ENCODE measurements at places on chromosomes 7 and 10.

DNA sequence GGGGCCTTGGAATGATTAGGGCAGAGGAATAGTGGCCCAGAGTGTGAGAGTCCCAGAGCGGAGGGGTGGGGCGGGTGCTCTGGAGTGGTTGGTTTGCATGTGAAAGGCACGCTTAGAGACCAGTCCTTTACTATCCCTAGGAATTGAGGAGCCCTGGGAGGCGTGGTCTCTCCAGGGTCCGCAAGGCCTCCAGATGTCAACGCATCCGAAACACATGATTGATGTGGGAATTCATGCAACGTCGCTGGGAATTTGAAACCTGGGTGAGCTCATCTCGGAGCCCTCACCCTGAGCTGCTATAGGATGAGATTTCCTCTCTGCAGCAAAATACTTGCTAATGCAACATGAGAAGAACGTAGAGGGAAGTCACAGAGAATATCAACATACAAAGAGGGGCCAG lies 51.2 kb downstream of the NPTX2 start:
- no peak for DNase-seq

GRCh38 chr10:76089556-76090180 lies 658.2 kb downstream of the LRMDA start:
- no peak for DNase-seq

DNA sequence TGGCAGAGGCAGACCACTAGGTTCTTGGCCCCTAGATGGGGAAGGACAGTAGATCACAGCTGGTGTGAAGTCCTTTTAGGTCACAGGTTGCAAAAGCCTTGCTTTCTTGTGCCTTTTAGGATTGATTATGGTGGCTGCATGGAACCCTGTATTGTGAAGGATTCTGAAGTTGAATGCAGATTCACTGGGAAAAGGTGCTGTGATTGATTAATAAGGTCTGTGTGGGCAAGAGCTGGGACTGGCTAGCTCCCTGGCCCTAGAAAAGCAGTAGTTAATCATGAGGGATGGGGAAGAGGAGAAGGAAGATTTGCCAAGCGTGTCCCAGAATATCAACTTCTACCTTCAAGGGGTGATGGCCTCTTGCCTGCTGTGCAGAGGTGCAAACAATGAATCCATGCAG lies 105.5 kb downstream of the CDH23 start:
- no peak for DNase-seq

GRCh38 chr10:62264702-62265436 lies 3.8 kb downstream of the RTKN2 start:
- no peak for DNase-seq

DNA sequence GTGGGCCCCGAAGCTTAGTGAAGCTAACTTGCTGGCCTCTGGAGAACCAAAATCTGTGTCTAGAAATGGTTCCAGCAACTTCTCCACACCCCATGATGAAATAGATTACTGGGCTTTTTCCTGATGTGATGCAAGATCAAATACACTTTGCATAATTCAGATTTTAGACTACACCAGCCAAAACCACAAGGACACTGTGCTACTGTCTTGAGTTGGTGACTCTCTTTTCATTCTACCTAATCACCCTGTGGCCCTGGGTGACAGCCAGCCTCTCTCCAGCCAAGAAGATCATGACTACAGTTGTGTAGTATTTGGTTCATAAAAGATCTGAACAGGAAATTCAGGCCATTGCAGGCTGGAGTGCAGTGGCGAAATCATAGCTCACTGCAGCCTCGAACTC lies 22.2 kb downstream of the AZGP1 start:
- DNase-seq, result no peak

DNA sequence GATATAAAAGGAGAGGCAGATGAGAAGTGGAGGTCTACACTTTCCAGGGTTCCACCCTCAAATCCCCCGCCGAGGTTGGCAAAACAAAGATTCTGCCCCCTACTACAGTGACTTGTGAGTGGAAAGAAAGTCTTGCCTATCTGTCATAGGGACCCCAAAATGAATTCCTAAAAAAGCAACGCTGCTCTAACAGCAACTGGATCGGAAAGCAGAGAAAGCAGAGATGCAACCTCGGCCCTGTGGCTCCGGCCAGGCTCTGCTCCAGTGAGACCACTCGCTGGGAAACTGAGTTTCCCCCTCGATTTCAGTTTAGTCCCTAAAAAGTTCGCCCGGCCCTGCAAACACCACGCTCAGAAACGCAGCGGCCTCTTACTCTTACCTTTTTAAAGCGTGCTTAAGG lies 297.9 kb upstream of the NFE2L3 start:
- DNase-seq, result no peak

DNA sequence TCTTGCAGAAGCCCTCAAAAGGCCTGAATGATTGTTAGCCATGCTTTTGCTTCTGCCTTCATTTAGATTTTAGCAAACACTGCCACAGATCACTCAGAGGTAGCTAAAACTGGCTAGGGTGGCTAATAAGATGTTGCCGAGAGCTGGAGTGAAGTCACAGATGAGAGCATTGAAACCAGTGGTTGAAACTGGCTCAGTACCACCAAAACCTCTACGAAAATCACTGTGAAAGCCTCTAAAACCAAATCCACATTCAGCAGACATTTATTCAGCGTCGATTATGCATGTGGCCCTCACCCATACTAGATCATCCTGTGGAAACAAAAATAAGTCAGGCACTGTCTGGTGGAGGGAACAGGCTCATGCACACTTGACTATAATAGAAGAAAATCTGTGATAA lies 50.8 kb downstream of the PIK3CG start:
- DNase-seq, result no peak

DNA sequence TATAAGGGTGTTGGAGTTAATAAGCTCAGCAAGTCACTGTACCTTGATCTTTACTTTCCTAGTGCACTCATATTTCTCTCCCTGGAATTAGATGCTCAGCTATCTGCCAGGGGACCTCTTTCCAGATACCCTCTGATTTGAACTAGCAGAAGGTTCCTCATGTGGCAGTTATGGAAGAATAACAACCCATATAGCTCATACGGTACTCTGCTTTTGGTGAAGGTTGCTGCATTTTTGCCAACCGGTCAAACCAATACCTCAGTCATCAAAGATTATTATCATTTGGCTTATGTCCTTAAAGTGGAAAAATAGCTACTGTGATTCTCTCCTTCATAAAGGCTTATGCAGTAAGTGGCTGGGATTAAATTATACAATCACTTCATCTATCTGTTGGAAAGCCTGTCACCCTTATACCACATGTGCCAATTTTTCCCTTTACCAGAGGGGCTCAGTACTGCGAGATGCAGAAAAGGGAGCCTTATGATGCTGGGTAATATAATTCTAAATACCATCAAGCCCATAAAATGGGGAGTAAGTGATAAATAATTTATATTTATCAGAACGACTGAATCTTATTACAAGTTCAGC lies 43.4 kb upstream of the PTER start:
- no peak for DNase-seq

DNA sequence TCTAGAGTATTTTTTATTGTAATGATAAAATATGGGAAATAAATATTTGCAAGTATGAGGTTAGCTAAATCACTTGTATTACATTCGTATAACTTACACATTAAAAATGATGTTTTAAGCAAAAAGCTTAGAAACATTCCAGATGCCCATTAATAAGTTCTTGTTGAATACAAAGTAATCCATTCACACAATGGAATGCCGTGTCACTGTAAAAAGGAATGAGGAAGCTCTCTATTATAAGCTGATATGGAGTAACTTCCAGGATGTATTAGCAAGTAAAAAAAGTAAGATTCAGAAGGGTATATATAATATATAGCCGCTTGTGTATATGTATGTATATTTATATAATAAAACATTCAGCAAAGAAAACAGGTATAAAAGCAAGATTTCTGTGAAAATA lies 412.8 kb upstream of the MTPN start:
- DNase-seq, result no peak

GRCh38 chr7:110889335-110889734 lies 201.6 kb upstream of the LRRN3 start:
- no peak for DNase-seq

DNA sequence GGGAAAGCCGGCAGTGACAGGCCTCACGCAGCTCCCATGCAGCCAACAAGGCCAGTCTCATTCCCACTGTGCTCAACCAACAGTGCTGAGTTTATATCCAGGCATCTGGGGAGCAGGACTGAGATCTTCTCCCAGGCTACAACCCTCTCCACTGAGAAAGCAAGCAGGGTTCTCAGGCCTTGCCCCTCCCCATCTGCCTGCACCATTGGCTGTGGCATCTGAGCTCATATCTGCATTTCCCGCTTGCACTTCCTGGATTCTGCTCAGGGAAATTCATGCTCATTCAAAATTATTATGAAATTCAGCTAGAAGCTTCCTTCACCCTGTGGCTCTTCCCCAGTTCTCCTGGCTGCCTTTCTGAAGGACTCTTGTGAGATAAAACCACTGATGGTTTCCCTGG lies 1029.0 kb downstream of the GRM8 start:
- no peak for DNase-seq

GRCh38 chr10:15352836-15353235 lies 18.3 kb downstream of the FAM171A1 start:
- no peak for DNase-seq

- DNase-seq, result no peak
These were observed 163.1 kb downstream of the UBE2H start for GRCh38 chr7:129789652-129790051.

- no peak for DNase-seq
These were observed 720.5 kb downstream of the GRID1 start for GRCh38 chr10:85645926-85646711.

GRCh38 chr7:36567699-36568451 lies 156.4 kb downstream of the AOAH start:
- no peak for DNase-seq

- DNase-seq, result no peak
These were observed 97.8 kb upstream of the PPIF start for GRCh38 chr10:79249186-79250121.

DNA sequence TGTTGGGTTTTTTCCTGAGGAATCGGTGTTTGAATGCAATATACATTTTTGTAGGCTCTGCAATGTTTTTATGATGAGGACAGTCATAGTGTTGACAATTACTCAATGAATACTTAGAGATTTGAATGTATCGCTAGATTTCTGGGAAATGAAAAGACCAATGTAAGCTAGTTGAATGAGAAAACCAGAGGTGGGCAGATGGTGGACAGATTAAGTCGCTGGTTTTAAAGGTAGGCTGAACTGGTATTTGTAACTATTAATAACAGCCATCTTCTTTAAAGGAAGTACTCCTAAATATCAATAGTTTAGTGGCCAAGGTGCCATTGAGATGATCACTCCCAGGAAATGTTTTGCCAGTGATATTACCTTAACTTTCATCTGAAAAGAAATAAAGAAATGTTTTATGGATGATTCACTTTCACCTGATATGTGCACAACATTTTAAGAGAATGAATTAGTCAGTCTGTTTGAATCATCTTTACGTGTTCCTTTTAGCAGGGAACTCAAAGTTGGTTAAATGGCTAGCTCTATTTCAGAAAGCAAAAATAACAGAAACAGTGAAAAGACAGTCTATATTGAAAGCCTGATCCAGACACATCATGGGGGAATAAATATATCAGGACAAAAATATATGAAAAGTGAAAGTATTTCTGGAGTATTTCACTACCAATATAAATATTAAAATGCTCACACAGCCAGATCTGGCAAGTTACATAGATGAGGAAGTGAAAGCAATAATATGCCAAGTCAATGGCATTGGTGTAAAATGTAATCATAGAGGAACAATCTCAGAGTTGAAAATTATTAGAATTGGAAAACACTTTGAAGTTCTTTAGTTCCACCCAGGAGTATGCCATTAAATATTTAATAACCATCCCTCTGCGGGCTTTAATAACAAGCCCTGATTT lies 20.7 kb downstream of the MET start:
- DNase-seq, result no peak

DNA sequence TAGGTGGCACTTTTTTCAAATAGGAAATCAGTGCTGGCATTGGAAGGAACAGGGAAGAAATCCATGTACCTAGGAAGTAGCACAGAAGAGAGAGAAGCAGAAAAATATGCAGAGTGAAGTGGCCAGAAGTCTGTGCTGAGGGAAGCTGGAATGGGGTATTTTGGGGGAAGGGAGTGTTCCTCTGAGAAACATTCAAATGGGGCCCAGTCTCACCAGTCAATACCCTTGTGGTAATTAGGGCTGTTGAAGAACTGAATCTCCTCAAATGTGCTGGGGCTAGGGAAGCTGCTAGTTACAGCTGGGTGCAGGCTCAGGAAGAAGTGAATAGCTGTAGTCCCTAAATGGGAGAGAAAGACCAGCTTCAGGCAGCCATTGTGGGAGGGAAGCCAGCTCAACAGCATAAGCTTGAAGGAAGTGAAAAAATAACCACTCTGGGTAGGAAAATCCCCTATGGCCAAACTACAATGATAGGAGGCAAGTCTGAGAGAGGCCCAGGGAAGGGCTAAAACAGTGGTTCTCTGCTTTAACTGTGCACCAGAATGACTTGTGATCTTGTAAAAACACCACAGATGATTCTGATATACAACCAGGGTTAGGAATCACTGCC lies 7.6 kb downstream of the NDST2 start:
- no peak for DNase-seq

DNA sequence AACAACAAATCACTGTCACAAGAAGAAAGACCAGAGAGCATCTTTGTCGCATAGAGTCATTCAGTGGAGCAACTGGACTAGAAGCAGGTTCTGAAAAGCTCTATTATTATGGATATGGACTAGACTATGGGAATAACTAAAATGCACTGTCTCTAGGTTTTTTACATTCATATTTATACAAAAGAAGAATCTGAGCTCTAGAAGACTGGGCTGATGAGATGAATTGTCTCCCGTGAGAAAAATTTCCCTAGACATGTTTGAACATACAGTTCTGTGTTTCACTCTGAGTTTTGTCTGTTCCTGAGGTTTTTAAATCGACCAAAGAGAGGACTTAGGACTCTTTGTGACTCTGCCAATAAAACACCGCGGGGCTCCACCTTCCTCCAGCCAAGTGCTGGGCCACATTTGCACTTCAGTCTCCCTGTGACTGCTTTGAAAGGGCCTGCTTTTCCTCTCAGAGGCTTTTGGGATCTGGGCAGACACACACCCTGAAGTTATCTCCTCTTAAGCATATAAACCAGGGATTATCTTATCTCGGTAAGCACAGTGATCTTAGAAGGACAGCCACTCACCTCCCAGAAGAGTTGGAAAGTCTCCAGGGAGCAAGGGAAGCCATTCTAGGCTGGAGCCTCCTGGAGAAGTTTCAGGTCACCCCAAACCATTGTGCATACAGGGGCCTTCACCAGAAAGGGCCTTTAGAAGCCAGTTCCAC lies 101.0 kb upstream of the JCAD start:
- DNase-seq, result no peak

- no peak for DNase-seq
These were observed 117.7 kb downstream of the RSU1 start for GRCh38 chr10:16699435-16700057.

DNA sequence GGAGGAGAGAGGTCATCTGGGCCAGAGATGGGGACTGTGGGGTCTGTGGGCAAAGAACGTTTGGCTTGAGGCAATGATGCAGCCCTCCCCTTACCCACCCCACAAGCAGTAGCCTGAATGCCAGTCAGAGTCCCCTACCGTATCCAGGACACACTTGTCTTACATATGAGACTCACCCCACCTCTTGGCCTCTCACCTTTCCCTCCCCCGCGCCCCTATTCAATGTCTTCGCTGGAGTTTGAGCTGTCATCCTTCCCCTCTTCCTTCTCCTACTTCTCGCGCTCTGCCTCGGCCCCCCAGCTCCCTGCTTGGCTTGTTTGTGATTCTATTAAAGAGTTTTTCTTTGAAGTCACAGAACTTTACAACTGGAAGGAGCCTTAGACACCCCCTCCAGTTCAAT lies 8.9 kb downstream of the PRRT4 start:
- DNase-seq, result no peak

- no peak for DNase-seq
These were observed 17.2 kb upstream of the STRIP2 start for GRCh38 chr7:129417073-129417472.

- DNase-seq, result no peak
These were observed 1.2 kb upstream of the FAM241B start for GRCh38 chr10:69628891-69629290.

Data from CMK (cell line).